ENCODE measurements at places on chromosomes 3 and 15. TPM values are rescaled to one million over a fixed set of nuclear protein-coding genes. Genes with fewer than 3 reads are reported as not detected.
A peak's percentile ranks its signal among the peaks of the same experiment; 100 is the strongest.

Gene SPATA12
- not detected for polyA plus RNA-seq

DNA sequence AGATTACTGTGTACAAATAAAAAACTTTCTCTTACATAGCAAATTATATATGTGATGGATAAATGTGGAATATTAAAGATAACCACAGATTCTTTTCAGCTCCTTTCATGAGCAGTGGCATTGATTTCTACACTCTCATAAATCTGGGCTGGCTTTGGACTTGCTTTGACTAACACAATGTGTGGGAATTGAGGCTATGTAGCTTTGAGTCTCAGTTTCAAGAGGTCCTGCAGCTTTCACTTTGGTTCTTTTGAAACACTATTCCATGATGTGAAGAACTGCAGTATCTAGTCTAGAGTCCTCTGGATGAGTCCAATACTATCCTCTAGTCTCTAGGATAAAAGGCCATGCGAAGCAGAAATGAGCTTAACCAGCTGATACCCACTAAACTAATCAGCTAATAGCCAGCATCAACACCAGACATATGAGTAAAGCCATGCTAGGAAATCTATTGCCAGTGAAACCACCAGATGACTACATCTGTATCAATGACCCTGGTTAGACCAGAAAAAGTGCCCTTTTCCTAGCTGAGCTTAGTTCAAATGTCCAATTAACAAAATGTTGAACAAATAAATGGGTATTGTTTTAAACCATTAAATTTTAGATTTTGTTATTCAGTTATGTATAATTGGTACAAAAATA, 274.9 kb upstream of the ZPLD1 start:
- DNase-seq: no peak

DNA sequence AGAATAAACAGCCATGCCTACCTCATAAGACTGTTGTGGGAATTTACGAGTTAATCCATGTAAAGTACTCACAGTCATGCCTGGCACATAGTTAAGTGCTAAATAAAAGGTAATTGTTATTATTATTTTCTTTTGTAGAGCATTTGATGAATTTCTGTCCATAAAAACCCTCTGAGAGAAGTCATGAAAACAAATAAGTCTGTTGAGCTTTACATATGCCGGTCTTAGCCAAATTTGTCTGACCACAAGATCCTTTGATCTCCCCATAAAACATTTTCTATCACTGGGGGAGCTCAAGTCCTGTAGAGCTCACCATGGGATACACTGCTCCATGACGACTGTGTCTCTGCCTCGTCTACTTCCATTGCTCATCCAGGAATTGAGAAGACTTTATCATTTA, 114.0 kb downstream of the MAGI1 start:
- DNase-seq: no peak

DNA sequence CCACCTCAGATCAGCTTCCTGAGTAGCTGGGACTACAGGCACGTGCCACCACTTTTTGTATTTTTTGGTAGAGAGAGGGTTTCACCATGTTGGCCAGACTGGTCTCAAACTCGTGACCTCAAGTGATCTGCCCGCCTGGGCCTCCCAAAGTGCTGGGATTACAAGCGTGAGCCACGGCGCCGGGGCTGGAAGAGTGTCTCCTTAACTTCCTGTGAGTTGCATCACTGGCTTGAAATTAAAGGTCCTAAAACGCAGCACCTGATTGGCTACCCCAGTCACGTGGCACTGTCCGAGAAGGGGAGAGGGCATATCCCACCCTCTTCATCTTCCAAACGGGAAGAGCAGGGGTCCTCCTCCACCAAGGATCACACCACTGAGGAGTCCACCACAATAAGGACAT, 5.5 kb upstream of the FAM174B start:
- DNase-seq: no peak

DNA sequence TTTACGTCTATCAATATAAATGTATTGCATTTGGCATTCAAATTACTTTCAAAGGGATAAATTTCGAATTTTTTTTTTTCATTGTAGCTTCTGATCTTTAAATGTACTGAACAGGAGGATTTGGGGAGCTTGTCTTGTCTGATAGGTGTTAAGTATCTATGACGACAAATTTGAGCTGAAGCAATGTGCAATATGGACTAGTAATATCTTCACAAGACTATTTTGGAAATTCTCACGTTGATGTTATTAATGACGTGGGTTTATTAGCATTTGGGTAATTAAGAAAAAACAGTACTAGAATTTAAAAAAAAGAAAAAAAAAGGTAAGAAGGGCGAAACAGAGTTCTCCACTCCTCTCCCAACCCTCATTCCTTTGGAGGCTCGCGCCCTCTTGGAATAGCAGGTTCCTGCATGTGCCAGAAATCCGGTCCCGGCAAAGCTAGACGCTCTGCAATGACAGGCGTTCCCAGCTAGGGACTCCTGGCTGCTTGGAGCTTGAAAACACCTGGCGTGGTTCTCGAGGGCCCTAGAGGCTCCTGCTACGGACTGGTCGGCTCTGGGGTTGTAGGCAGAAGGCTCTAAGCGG, 648 bp upstream of the P2RY1 start:
- no peak for DNase-seq

- DNase-seq: peak; percentile 40
These were observed 61.3 kb downstream of the PPARG start for GRCh38 chr3:12349895-12350811.

DNA sequence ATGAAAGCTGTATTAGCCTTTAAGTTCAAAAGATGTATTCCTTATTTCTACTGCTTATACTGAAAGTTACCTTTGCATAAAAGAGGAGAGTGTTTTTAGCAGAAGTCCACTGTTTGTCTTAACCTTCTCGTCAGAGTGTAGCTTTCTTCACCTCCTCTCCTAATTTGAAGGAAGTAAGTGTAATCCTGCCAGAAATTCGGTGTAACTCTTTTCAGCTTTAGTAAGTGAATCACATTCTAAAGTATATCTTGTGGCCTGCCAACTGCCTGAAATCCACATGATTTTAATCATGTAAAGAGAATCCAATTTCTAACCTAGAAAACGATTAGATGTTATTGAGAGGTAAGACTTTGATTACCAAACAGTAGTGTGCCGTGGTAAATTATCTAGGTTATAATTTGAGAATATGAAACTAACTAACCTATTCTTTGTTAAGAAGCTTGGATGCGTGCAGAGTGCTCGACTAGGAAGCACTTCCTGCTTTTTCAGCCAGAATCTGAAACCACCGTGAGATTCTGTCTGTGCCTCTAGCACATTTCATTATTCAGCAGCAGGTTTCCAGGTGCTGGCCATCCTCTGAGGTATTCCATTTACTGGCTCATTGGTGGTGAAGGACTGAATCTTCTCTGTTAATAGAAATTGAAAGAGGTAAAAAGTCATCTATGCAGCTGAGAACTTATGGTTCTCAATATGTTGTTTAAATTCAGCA, 7.5 kb downstream of the GYG1 start:
- DNase-seq: no peak

Data from heart right ventricle (tissue), 16 donors.